ENCODE measurements at places on chromosomes 11 and 22. TPM values are rescaled to one million over a fixed set of nuclear protein-coding genes. Genes with fewer than 3 reads are reported as not detected.

The KIAA1671 gene
- total RNA-seq: under 0.01 TPM

The TRPT1 gene
- 35.1 TPM for total RNA-seq

The TUBGCP6 gene
- 29.6 TPM for total RNA-seq

The APOA5 gene
- not detected for total RNA-seq

The FGF4 gene
- not detected for total RNA-seq

The ZNF215 gene
- total RNA-seq: 3.0 TPM

The CD3E gene
- not detected for total RNA-seq

The GGTLC2 gene
- not detected for total RNA-seq

The SPON1 gene
- under 0.01 TPM for total RNA-seq

The NCAPH2 gene
- total RNA-seq: 21.6 TPM

The UBTFL1 gene
- total RNA-seq: not detected

The FIBIN gene
- 53.2 TPM for total RNA-seq

The SCN4B gene
- under 0.01 TPM for total RNA-seq

The GGT1 gene
- total RNA-seq: 0.95 TPM

The CECR2 gene
- total RNA-seq: not detected

The APOBEC3B gene
- total RNA-seq: 0.09 TPM

The GRM5 gene
- under 0.01 TPM for total RNA-seq

The LARGE2 gene
- total RNA-seq: not detected

The UPK3A gene
- total RNA-seq: not detected

The KDM4D gene
- total RNA-seq: 0.09 TPM

The MADD gene
- 14.6 TPM for total RNA-seq

The MEI1 gene
- total RNA-seq: 0.17 TPM

The C22orf23 gene
- 0.32 TPM for total RNA-seq

The VSIG2 gene
- 0.09 TPM for total RNA-seq

The SOX6 gene
- 0.32 TPM for total RNA-seq

The APOBEC3G gene
- total RNA-seq: 21.6 TPM

The DNAJB7 gene
- total RNA-seq: not detected

The CCDC73 gene
- under 0.01 TPM for total RNA-seq

The MAPK8IP1 gene
- total RNA-seq: 9.4 TPM

The IL17REL gene
- not detected for total RNA-seq

The SDHAF2 gene
- total RNA-seq: 33.8 TPM

The OR5A1 gene
- not detected for total RNA-seq

The FTH1 gene
- 1,092 TPM for total RNA-seq

The CYP2D6 gene
- total RNA-seq: 0.60 TPM

The TRIM29 gene
- total RNA-seq: 0.94 TPM

The MS4A12 gene
- not detected for total RNA-seq

The MICALL1 gene
- total RNA-seq: 10.2 TPM

The UBQLNL gene
- total RNA-seq: 0.17 TPM

The LRRC10B gene
- not detected for total RNA-seq

The RFPL2 gene
- total RNA-seq: not detected

The TRIM48 gene
- not detected for total RNA-seq

The TUG1 gene
- total RNA-seq: 24.1 TPM

The MS4A3 gene
- total RNA-seq: not detected

The C11orf91 gene
- total RNA-seq: not detected

The ZP1 gene
- 0.32 TPM for total RNA-seq

The RAB36 gene
- total RNA-seq: 2.7 TPM

The FDXACB1 gene
- total RNA-seq: 1.6 TPM

The SCT gene
- 0.43 TPM for total RNA-seq

The C11orf87 gene
- total RNA-seq: 0.16 TPM

The CCDC116 gene
- 0.26 TPM for total RNA-seq

The ISX gene
- total RNA-seq: not detected

The SLC17A6 gene
- not detected for total RNA-seq

The ELMOD1 gene
- total RNA-seq: under 0.01 TPM

The OR2AG2 gene
- 0.16 TPM for total RNA-seq

The KCNK4 gene
- 0.09 TPM for total RNA-seq

The POU2AF2 gene
- not detected for total RNA-seq

The CHST1 gene
- total RNA-seq: 0.32 TPM
